ENCODE measurements at places on chromosomes 7 and 10. TPM values are rescaled to one million over a fixed set of nuclear protein-coding genes. Genes with fewer than 3 reads are reported as not detected.
A peak's percentile ranks its signal among the peaks of the same experiment; 100 is the strongest.

GRCh38 chr10:111429288-111430028, 352.6 kb downstream of the ADRA2A start:
- H3K27ac ChIP-seq: no peak overlapping the region
- no peaks in the 10 kb centered on the region for H3K4me1 ChIP-seq
- no peaks in the 10 kb centered on the region for H3K36me3 ChIP-seq
- no peaks in the 10 kb centered on the region for H3K27me3 ChIP-seq
- DNase-seq: no peak

DNA sequence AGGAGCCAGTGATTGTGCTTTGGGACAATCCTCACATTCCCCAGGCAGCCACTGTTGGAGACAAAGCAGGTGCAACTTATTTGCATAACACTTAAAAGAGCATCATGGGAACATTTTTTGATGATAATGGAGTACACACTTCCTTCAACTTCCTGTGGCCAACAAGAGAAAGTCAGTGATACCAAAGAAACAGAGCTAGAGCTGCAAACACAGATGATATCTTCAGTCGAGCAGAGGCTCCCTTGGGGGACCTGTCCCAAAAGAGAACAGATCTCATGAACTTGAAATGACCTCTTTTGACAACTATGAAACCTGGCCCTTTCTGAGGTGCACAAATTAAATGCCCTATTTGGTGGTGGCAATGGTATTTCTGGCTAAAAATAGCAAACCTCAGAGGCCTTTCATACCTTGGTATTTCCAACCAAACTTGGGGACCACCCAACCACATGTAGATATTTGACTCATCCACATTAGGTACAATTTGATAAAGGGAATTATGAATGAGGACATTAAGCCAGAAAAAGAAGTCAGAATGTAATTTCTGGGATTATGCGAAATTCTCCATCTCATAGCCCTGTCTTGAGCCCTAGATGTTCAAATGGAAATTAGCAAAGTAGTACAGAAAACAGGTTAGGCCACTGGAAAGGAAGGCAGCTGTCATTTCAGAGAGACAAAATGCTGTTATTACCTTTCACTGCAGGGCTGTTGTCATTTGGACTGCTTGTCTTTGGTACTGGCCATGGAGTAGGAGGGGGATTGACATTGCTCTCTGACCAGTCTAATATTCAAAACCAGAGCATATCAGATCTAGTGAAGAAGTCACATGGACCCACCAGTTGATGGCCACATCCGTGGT, 146.2 kb downstream of the ICA1 start:
- no peak overlapping the region for H3K27ac ChIP-seq
- no peak for DNase-seq
- H3K4me3 ChIP-seq: no peak overlapping the region
- no peaks in the 10 kb centered on the region for H3K4me1 ChIP-seq
- H3K36me3 ChIP-seq: peaks cover 2% of the 10 kb centered on the region

GRCh38 chr7:69635555-69636185, 37.4 kb downstream of the AUTS2 start:
- no peaks in the 10 kb centered on the region for H3K27me3 ChIP-seq
- no peaks in the 10 kb centered on the region for H3K4me1 ChIP-seq
- H3K36me3 ChIP-seq: no peaks in the 10 kb centered on the region
- H3K4me3 ChIP-seq: no peak overlapping the region
- no peak overlapping the region for H3K27ac ChIP-seq

DNA sequence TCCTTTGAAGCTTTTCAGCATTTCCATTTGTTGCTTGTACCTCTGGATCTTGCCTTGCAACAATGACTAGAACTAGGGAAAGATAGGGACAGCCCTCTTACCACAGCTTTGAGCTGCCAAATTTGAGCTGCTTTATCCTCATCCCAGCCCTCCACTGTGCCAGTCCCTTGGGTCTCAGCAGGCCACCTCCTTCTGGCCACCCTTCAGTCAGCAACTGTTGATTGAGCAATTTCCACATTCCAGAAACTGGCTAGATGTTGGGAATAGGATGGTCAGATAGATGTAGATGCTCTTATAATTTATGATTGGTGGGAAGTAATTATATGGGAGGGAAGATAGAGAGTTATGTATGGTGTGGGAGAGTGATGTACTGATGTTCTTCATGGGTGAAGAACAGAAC, 100.1 kb downstream of the ST7 start:
- H3K27ac ChIP-seq: no peak overlapping the region
- H3K4me3 ChIP-seq: no peak overlapping the region
- H3K36me3 ChIP-seq: no peaks in the 10 kb centered on the region
- no peaks in the 10 kb centered on the region for H3K27me3 ChIP-seq
- H3K4me1 ChIP-seq: no peaks in the 10 kb centered on the region

DNA sequence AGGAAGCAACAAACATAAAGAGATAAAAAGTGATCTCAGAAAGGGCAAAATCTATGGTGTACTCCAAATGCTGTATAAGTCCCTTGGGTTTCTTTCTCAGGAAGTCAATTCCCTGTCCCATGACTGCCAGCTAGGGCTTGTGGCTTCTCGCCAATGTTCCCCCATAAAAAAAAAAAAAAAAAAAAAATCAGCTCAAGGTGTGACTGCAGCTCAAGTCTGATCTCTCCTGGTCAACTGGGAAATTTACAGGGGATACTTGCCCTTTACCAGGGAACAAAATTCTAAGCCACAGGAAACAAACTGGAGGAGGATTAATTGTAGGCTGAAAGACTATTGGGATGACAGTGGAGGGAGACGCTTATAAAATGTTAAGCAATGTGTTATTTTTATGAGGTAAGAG, 76.0 kb downstream of the PCGF5 start:
- no peak overlapping the region for H3K27ac ChIP-seq
- DNase-seq: no peak
- H3K27me3 ChIP-seq: no peaks in the 10 kb centered on the region
- H3K36me3 ChIP-seq: no peaks in the 10 kb centered on the region
- no peak overlapping the region for H3K4me3 ChIP-seq

The MTPN gene
- total RNA-seq: 144 TPM

The VAX1 gene
- not detected for total RNA-seq

The NYAP1 gene
- 1.1 TPM for total RNA-seq

GRCh38 chr7:30091491-30091912, 43.3 kb upstream of the MTURN start:
- H3K27me3 ChIP-seq: no peaks in the 10 kb centered on the region
- no peaks in the 10 kb centered on the region for H3K36me3 ChIP-seq
- H3K4me1 ChIP-seq: no peaks in the 10 kb centered on the region
- H3K27ac ChIP-seq: no peak overlapping the region

- no peaks in the 10 kb centered on the region for H3K27me3 ChIP-seq
- no peak overlapping the region for H3K4me3 ChIP-seq
- H3K4me1 ChIP-seq: no peaks in the 10 kb centered on the region
- no peak for DNase-seq
- H3K36me3 ChIP-seq: no peaks in the 10 kb centered on the region
Measured at GRCh38 chr7:82745820-82746219, 302.2 kb upstream of the CACNA2D1 start.

DNA sequence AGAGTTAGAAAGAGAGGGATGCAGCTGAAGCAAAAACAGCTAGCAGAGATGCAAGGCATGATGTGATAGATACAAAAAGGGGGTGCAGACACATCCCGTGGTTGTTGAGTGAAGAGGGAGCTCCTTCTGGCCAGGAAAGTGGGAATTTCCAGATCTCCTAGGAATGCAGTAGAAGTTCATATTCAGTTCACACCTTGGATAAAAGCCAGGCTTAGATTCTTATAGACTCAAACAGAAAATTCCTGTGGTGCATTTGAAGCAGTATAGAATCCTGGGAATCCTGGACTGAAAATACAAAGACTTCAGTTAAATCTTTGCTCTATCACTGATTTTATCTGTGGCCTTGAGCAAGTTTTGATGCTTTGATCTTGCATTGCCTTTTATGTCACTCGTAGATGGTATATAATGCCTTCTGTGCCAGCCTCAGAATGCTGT, 33.9 kb downstream of the SGPL1 start:
- peaks cover 46% of the 10 kb centered on the region for H3K36me3 ChIP-seq
- H3K4me3 ChIP-seq: no peak overlapping the region
- H3K4me1 ChIP-seq: no peaks in the 10 kb centered on the region
- DNase-seq: no peak
- H3K27me3 ChIP-seq: no peaks in the 10 kb centered on the region

DNA sequence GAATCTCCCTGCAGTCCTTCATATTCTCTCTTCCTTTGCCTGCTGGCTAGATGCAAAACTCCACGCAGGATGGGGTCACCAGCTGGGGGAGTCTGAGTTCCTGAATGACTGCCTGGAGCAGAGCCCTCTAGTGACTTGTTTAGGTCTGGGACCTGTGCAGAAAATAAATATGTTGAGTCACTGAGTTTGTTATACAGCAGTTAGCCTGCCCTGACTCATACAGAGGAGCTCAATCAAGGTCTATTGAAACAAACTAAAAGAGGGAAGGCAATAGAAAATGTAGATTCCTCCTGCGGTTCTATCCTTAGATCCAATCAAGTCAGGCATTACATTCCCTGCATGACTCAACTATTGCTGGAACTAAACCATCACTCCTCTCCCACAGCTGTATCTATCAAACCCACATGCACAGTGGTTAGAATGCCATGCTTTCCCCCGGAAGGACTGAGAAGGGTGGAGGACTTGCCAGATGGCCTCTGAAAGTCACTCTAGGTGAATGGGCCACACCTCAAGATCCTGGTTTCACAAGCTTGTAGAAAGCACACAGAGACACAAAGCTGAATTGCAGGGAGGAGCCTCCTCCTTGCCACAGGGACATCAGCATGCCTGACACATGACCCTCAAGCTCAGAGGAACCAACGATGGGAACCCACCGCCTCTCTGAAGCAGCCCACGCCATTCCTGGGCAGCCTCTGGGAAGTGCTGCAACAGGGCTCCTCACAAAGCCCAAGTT, 73.9 kb downstream of the SH3PXD2A start:
- H3K27ac ChIP-seq: no peak overlapping the region
- no peaks in the 10 kb centered on the region for H3K27me3 ChIP-seq
- H3K36me3 ChIP-seq: no peaks in the 10 kb centered on the region
- no peak for DNase-seq

- H3K4me3 ChIP-seq: no peak overlapping the region
- H3K27me3 ChIP-seq: no peaks in the 10 kb centered on the region
- no peaks in the 10 kb centered on the region for H3K36me3 ChIP-seq
- no peak overlapping the region for H3K27ac ChIP-seq
- DNase-seq: no peak
Measured at GRCh38 chr7:114997487-114998404, 75.9 kb downstream of the MDFIC start.

GRCh38 chr7:1540776-1541271, 10.3 kb downstream of the MAFK start:
- peaks cover 64% of the 10 kb centered on the region for H3K36me3 ChIP-seq
- no peaks in the 10 kb centered on the region for H3K27me3 ChIP-seq
- no peak overlapping the region for H3K27ac ChIP-seq
- peak; percentile 42 for DNase-seq
- H3K4me3 ChIP-seq: no peak overlapping the region

DNA sequence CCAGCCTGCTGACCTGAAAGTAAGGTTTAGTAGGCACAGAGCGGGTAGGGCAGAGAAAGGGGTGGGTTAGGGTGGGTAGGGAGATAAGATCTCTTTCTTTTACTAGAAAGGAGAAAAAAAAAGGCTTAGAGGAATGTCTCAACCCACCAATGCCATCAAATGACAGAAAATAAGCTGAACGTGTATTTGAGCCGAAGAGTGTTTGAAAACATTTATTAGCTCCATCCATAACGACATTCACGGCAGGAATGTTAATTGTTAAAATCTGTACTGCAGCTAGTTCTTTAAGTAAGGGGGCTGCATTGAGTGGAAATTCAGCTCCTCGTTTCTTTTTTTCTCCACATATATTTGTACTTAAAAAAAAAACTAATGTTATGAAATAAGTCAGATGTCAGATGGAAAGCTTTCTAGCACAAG, 63.7 kb upstream of the ARID5B start:
- peaks cover 37% of the 10 kb centered on the region for H3K4me1 ChIP-seq
- no peaks in the 10 kb centered on the region for H3K36me3 ChIP-seq
- no peak overlapping the region for H3K4me3 ChIP-seq
- H3K27ac ChIP-seq: peak overlapping the region; percentile 59
- no peak for DNase-seq
- no peaks in the 10 kb centered on the region for H3K27me3 ChIP-seq

- H3K27me3 ChIP-seq: no peaks in the 10 kb centered on the region
- no peak overlapping the region for H3K4me3 ChIP-seq
- no peak overlapping the region for H3K27ac ChIP-seq
- DNase-seq: no peak
- H3K36me3 ChIP-seq: no peaks in the 10 kb centered on the region
Measured at GRCh38 chr10:17348011-17348500, 106.3 kb downstream of the ST8SIA6 start.

DNA sequence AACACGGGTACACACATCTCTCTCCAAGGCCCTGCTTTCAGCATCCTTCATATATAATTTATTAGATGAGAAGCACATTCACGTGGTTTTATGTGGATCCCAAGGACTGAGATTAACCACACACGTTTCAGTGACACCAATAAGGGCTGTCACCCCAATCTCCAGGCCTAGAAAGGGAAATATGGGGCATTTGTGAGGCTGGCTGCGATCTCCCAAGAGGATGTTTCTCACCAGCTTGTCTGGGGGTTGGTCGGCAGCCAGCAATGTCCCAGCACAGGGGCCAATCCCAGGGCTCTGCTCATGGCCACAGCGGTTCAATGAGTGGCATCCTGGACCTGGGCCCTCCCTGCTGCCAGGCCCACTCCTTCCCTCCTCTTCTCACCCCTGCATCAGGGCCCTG, 115.5 kb downstream of the ITIH5 start:
- H3K36me3 ChIP-seq: no peaks in the 10 kb centered on the region
- no peak overlapping the region for H3K4me3 ChIP-seq
- H3K4me1 ChIP-seq: no peaks in the 10 kb centered on the region
- DNase-seq: no peak
- H3K27me3 ChIP-seq: no peaks in the 10 kb centered on the region

GRCh38 chr10:118760265-118760664, 5.5 kb upstream of the CACUL1 start:
- DNase-seq: no peak
- H3K4me3 ChIP-seq: no peak overlapping the region
- no peaks in the 10 kb centered on the region for H3K36me3 ChIP-seq
- H3K27me3 ChIP-seq: no peaks in the 10 kb centered on the region
- H3K27ac ChIP-seq: no peak overlapping the region

The ABCA13 gene
- 2.2 TPM for total RNA-seq

The C10orf120 gene
- total RNA-seq: not detected

The VGF gene
- total RNA-seq: 0.15 TPM

DNA sequence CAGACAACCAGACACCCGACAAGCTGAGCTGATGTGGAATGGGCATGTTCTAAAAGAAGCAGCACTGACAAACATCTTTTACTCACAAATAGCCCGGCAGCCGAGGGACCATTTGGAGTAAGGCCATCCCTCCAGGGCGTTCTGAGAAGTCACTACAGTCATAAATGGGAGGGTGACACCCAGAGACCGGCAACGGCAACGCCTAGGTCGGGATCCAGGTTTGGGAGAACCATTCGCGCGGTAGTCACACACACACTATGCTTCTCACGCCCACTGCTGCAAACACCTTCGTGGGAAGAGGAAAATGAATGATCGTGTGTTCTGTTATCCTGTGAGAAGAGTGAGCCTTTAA, 9.8 kb downstream of the TNS3 start:
- peaks cover 99% of the 10 kb centered on the region for H3K4me1 ChIP-seq
- peak overlapping the region; percentile 33 for H3K4me3 ChIP-seq
- peak overlapping the region; percentile 87 for H3K27ac ChIP-seq
- peaks cover 5% of the 10 kb centered on the region for H3K36me3 ChIP-seq
- DNase-seq: no peak
- no peaks in the 10 kb centered on the region for H3K27me3 ChIP-seq
